ENCODE measurements at places on chromosomes 3 and 15.
A peak's percentile ranks its signal among the peaks of the same experiment; 100 is the strongest.

DNA sequence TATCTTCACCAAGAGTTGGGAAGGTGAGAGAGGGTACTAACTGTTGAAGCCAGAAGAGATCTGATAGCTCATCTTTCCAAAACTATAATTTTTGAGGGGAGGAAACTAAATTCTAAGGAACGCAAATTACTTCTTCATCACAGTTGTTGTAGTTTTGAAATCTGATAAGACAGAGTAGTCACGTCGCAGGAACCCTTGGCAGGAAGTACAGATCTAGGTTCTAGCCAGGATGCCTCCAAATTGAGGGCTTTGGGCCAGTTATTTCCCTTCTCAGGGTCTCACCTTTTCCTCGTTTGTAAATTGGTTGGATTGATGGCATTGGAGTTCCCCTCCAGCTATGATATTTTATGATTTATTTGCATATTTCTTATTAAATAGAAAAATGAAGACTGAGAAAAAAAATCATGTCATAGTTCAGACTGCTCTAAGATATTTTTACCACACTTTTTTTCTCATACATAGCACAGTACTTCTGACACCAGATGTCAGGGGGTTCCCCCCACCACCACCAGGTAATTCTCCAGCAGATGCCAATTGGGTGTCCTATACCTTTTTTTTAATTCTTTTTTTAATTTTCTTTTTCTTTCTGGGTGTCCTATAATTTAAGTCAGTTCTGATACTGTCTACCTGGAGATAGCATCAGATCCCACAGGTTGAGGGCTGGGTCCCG lies 32.3 kb upstream of the APH1B start:
- no peak for DNase-seq

- DNase-seq: no peak
Observed at GRCh38 chr3:168974617-168975403, 688.7 kb downstream of the MECOM start.

DNA sequence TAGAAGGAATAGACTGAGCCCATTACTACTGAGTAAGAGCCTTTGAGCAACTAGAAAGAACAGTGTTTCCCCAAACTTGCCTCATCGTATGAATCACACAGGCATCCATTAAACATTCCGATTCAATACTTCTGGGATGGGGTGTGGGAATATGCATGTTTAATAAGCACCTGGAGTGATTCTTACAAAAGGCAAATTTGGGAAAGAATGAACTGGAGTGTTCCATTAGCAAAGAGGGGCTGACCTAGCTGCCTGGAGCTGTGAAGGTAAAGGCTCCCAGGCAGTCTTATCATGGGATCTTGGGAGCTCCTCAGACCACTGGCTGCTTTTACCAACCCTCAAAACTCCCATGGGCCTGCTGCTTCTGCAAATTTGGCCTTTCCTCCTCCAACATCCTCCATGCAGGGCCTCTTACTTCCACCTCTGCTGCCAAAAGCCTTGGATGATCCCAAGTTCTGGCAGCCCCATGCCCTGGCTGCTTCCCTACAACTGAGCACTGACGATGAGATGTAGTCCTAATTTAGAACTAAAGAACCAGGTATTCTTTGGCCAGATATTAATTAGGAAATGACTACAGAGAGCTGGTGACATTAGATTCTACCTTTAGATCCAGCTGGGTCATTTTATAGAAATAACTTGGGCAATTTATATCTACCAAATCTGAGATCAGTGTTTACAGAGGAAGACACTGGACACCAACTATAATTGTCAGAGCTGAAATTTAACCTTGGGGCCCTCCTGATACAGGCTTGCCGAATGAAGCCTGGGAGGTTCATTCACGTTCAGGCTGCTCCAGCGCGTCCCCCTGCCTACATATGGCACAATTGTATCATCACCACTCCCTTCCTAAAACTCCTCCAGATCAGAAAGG lies 11.2 kb upstream of the HOMER2 start:
- no peak for DNase-seq

- no peak for DNase-seq
Observed at GRCh38 chr3:130259166-130259874, 86.2 kb upstream of the COL6A5 start.

GRCh38 chr3:5217824-5218595 lies 30.5 kb downstream of the EDEM1 start:
- no peak for DNase-seq

DNA sequence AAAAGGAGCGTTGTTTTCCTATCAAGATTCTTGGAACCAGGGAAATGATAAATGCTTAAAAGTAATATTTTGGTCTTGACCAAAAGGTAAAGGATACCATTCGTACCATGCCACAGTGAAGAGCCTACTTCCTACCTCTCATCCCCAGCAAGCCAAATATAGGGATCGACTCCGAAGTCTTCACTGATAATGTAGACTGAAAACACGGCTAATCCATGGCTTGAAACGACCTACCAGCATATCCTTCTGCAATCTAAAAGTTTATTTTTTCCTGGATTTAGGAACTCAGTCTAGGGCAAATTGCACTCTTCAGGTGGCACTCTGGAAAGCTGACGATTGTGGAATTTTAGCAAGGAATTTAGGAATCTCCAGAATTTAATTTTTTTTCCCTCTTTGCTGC lies 1.9 kb upstream of the SEMA6D start:
- DNase-seq: no peak

DNA sequence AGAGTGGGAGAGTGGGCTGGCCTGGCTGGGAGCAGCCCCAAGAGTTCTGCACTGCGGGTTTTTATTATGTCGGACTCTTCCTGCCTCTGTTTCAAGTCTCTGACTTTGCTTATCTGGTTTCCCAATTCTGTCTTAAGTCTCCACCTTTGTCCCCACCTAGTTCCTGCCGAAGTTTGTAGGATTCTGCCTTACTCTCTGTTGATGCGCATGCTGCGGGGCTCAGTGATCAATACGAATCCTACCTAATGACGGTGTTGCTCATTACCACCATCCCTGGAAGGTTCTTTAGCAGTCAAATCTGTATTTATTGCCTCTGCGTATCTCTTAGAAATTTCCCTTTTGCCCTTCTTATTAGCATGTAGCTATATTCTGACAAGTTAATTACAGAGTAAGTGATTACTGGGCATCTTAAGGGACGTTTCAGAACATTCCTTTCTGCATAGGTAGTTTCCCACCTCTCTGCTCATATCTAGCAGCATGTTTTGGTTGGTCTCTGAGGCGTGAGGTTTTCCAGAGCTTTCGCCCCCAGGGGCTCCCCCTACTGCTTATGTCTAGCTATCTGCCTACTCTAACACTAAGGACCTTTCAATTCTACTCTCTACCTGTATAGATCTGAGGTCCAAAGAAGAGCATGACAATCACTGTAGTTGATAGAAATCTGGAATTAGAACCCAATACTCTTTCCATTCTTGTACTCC lies 236.0 kb upstream of the EIF1B start:
- peak; percentile 55 for DNase-seq

- DNase-seq: no peak
Observed at GRCh38 chr3:71881041-71881440, 96.1 kb upstream of the PROK2 start.

GRCh38 chr3:34198309-34198708 lies 399.9 kb downstream of the PDCD6IP start:
- no peak for DNase-seq

DNA sequence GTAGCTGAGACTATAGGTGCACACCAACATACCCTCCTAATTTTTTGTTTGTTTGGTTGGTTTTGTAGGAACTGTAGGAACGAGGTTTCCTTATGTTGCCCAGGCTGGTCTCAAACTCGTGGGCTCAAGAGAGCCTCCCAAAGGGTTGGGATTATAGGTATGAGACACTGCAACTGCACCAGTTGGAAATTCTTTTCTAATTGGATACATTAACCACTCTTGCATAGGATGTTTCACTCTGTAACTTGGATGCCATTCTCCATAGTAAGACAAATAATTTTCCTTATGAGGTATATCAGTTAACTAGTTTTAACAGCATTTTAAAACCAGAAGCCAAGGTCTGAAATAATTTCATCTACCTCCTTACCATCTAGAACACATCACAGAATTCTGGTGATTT lies 6.7 kb upstream of the ALCAM start:
- no peak for DNase-seq

- no peak for DNase-seq
Observed at GRCh38 chr15:77461486-77461885, 40.8 kb downstream of the HMG20A start.

DNA sequence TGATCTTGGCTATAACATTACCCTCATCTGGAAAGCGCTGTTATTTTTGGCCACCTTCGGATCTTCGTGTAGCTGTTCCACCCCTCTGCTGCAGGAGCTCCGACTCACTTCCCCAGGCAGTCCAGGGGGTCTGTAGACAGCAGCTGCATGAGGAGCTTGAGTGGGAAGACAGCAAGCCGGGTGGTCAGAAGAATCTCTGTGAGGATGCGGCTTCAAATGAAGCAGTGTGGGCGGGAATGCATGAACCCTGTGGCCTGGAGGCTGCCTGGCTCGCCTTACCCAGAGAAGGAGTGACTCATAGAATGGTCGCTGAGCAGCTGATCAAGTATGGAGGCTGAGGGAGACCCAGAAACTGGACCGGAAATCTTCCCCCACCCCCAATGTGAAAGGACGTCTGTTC lies 45.2 kb upstream of the NR2F2 start:
- DNase-seq: no peak

GRCh38 chr15:54579855-54580254 lies 601.6 kb downstream of the UNC13C start:
- DNase-seq: no peak

DNA sequence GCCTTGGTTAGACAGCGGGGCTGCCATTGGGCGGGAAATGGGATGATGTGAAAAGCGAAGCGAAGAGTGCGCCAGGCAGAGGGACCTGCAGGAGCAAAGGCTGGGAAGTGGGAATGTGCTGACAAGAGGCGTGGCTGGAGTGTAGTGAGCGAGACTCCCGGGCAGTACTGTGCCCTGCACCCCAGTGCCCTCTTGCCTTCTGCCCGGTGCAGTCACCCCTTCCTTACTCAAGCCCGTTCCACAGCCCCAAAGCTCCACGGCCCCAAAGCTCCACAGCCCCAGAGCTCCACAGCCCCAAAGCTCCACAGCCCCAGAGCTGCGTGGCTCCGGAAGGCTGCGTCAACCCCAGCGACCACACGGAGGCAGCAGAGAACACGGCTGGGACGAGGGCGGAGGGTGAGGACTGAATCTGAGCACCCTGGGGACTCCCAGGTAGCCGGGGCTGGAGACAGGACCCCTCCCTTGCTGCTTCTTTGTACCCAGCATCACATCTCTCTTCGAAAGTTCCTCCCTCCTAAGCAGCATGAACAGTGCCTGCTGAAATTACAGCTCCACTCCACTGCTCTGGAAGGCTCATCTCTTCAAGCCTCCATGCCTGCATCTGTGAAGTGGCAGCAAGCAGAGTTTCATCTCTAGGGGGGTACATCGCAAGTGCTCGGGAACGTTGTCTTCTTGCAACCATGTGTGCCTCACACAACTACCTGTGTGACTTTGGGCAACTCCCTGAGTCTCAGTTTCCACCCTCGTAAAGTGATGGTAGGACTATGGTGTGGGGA lies 108.9 kb downstream of the FBLN2 start:
- DNase-seq: peak; percentile 95

DNA sequence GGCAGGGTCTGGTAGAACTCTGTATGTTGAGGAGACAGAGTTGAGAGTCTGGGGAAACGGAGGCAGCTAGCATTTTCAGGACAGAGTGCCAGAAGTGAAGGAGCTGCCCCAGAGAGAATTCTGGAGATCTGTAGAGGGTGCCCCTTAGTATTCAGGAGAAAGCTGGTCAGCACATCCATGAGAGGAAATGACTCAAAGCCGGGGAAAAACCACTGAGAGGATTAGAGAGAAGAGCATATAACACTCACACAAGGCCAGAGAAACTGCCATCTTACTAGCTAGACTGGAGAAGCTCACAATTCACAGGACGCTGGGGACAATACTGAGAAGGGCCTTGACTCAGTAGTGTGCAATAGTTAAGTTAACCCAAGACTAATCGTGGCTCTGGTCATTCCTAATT lies 75.7 kb upstream of the DPPA4 start:
- DNase-seq: no peak

DNA sequence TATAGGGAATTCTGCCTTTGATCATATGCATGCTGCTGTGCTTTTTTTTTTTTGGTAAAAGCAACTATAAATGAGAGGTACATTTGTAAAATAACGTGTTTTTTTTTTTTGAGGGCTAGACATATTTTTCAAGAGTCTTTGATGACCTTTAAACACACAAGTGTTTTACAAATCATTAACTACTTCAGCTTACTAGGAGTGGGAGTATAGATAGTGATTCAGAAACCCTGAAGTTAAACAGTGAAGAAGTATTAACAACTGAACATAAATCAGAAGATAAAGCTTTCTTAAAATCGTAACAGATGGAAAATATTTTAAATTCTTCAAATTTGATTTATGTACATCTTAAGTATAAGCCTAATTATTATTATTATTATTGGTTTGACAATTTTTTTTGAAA lies 2.9 kb upstream of the GMNC start:
- DNase-seq: no peak

GRCh38 chr3:177777699-177778098 lies 580.4 kb upstream of the TBL1XR1 start:
- DNase-seq: peak; percentile 51

GRCh38 chr3:185076219-185076618 lies 76.6 kb downstream of the C3orf70 start:
- no peak for DNase-seq

- no peak for DNase-seq
Observed at GRCh38 chr3:9583792-9584191, 30.2 kb upstream of the LHFPL4 start.

DNA sequence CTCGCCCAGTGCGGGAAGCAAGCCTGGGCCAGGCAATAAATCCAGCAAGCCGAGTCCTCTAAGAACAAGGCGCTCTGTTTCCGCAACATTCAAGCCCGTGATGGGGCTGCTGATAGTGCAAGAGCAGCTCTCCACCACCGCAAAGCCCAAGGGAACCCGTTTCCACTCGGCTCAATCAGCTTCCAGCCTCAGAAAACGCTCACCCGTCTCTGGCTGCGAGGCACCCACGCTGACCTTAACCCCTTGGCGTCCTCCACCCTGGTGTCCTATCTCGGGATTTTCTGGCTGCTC lies 17.8 kb downstream of the SPATA12 start:
- no peak for DNase-seq

GRCh38 chr3:50418850-50419249 lies 59.5 kb upstream of the TMEM115 start:
- DNase-seq: peak; percentile 77

- no peak for DNase-seq
Observed at GRCh38 chr3:32814361-32814760, 3.4 kb upstream of the TRIM71 start.

- DNase-seq: no peak
Observed at GRCh38 chr15:70817266-70817665, 36.7 kb downstream of the LARP6 start.

DNA sequence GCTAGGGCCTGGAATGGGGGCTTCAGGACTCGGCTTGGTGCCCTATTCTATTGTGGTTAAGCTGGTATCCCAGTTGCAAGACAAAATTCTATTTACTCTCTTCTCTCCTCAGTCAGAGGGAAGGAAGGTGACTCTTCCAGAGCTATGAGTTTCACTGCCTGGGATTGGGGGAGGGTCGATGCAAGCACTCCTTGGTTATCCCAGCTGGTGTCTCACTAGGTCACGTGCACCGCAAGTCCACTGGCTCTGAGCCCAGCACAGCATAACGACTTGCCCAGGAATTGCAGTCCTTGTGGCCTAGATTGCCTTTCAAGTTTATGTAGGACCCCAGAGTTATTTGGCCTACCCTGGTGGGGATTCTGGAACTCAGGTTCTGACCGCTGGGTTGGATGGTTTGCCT lies 958.8 kb downstream of the IGSF11 start:
- DNase-seq: no peak
